NB4 (cell line): ENCODE measurements at places on chromosomes 6 and 20.

DNA sequence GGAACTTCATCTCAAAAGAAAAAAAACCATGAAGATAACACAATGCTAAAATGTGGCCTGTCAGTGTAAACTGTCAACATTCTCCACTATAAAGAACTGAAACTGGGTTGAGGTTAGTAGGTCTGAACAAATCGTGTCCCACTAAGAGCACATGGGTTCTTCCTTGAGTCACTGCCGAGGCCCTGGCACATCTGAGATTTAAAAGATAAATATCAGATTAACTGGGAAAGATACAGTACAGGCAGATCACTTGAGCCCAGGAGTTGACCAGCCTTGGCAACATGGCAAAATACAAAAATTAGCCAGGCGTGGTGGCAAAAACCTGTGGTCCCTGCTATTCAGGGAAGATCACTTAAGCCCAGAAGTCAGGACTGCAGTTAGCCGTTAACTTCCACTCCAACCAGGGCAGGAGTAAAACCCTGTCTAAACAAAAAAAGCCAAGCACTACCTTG, 5.6 kb downstream of the EEF1A1 start:
- DNase-seq, result peak; percentile 55

- DNase-seq, result no peak
Observed at GRCh38 chr20:42435230-42435629, 754.5 kb downstream of the PTPRT start.

DNA sequence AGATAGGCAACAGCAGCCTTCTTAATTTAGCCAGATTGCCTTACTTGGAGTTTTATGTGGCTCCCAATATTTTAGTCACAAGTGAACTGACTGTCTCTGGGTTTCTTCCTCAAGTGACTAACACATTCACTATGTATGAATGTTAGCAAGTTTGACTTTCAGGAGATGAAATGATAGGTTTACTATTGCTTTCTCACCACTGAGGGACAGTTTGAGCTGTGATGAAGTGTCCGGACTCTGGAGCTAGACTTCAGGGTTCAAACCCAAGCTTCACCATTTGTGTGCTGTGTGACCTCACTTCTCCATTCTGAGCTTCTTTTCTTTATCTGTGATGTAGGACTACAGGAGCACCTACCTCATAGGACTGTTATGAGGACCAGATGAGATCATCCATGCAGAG, 8.2 kb downstream of the DHX35 start:
- no peak for DNase-seq

DNA sequence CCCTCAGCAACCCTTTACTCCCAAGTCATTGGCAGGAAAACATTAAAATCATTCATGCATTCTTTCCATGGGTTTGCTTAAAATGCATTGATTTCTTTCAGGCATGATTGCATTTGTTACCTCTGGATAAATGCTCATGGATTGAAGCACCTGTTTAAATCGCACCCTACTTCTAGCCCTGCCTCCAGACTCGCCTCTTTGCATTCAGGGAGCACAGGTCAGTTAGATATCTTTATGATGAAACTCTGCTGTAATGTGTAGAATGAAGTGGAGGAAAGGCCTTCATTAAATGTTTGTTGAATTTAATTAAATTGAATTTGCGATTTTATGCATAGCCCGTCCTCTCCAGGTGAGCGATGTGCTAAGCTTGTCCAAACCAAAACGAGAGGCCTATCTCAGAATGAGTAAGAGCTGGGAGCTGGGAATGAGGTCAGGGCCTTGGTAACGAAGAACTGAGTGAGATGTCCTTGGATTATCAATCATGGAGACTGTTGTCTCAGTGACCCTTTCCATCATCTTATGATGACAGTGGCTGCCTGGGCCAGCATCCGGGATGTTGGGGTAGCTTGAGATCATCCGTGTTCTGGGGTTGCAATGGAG, 210.1 kb downstream of the SYNDIG1 start:
- DNase-seq, result no peak

DNA sequence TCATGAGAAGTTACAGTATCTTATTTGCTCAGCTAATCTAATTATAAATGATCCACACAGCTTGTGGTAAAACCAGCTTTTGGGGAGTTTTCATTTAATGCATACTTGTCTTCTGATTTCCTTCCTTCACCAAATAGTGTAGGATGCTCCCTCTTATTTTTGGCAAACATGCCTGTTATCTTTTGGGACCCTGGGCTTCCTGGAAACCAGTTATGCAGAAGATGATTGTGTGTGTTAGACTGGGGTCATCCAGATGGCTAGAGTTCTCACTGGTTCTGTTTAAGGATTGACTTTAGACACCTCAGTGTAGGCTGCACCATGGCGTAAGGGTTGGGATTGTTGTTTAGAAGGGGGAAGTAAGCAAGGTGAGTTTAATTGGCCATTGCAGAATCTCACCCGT, 61.3 kb downstream of the PTPN1 start:
- no peak for DNase-seq

GRCh38 chr6:133501675-133502270, 260.6 kb downstream of the EYA4 start:
- no peak for DNase-seq

GRCh38 chr20:46253391-46253790, 54.9 kb downstream of the CDH22 start:
- DNase-seq, result peak; percentile 34

DNA sequence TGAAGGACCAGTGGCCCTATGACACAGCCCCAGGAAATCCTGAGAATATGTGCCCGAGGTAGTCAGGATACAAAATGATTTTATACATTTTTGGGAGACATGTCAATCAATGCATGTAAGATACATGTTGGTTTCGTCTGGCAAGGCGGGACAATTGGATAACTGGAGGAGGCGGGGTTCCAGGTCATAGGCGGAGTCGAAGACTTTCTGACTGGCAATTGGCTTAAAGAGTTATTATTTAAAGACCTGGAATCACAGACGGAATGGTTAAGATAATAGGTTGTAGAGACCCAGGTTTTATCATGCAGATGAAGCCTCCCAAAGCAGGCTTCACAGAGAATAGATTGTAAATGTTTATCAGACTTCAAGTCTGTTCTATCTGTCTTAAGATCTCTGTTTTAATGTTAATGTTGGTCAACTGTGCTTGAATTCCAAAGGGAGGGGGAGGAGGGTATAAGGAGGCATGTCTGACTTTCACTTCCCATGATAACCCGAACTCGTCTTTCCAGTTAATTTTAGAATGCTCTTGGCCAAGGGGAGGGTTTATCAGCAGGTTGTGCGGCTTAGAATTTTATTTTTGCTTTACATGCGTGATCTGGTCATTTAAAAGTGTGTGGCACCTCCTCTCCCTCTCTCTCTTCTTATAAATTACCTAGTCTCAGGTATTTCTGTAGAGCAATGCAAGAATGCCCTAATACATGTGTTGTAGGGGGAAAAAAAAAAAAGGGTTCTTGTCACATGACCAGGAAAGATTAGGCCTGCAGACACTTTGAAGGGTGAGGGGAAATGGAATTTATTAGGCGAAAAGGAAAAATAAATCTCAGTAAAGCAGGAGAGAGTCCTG, 230.7 kb downstream of the NFATC2 start:
- DNase-seq, result no peak

GRCh38 chr6:148653138-148653776, 93.6 kb upstream of the UST start:
- DNase-seq, result peak; percentile 15

DNA sequence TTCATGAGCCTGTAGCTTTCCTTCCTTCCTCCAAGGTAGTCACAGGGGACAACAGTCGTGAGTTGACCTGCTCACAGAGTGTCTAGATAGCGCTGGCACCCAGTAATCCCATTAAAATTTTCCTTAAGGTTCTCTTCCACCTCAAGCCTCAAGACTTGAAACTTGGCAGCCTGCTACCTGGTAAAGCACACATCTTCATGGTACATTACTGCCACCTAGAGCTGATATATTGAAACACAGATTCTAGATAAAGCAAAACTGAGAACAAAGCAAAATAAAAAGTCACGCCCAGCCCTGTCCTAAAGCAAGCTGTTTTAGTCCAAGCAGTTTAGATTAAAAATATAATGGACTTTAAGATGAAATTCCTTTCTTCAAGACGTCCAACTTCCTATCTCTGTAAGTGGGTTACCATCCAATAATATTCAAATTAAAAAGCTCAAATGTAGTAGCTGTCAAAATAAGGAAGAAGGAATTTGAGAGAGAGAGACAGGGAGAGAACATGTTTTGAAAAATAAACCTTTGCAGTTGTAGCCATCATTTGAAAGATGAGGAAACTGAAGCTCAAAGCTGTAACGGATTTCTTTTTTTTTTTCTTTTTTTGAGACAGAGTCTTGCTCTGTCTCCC, 50.7 kb upstream of the CD83 start:
- peak; percentile 74 for DNase-seq

GRCh38 chr6:140202964-140203515, 828.6 kb upstream of the CITED2 start:
- DNase-seq, result no peak

DNA sequence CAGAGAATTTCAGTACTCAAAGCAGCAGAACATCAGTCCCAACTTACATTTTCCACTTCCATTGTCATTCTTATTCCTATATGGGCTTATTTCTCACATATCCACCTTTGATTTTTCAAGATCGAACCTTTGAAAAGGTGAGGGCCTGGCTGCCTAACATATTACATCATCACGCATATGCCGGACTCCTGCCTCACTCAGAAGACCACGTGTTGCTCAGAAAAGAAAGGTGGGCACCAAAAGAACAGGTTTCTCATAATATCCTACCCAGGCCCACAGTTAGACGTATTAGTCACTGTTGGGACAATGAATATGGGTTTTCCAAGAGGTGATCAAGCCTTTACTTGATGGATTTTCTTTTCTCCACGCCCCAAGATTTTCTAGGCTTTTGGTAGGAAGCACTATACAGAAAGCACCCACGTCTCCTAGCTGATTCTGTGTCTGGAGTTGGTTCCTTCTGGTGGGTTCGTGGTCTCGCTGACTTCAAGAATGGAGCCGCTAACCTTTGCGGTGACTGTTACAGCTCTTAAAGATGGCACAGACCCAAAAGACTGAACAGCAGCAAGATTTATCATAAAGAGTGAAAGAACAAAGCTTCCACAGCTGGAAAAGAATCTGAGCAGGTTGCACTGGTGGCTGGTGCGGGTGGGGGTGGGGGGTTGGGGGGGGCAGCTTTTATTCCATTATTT, 168.9 kb downstream of the ATXN1 start:
- DNase-seq, result no peak

GRCh38 chr6:35367646-35368037, 25.3 kb downstream of the PPARD start:
- no peak for DNase-seq

DNA sequence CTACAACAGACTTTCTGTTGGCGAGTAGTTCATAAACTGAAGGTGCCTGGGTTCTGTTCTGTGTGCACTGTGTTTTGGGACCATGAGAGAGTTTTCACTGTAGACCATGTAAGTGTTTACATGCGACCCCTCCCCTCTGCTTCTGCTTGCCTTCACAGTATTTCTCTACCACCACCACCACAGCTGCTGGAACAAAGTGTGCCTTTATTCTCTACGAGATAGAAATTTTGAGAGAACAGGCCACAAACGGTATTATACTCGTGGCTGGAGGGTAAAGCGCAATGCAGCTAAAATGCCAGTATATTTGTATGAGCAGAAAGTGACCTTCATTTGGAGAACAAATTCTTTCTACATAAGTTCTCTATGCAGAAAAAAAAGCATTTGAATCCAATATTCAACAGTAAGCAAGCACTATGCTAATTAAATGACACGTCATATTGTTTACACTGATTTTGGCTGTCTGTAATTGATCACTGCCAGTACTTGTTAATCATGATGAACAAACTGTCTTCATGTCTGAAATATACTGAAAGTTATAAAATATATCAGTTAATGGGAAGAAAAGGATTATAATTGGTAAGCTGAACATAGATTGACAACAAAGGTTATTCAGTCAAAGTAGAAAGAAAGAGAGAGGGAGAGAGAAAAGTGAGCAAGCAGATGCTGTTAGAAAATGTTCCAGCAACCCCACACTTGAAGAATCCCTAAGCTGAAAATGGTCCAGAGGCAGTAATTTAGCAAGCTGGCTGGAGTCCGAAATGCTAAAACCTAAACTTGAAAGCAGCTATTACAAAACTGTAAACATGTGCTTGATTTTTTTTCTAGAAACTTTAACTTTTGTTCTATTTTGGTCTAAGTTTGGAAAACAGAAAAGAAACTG, 8.8 kb downstream of the CLDN20 start:
- no peak for DNase-seq

DNA sequence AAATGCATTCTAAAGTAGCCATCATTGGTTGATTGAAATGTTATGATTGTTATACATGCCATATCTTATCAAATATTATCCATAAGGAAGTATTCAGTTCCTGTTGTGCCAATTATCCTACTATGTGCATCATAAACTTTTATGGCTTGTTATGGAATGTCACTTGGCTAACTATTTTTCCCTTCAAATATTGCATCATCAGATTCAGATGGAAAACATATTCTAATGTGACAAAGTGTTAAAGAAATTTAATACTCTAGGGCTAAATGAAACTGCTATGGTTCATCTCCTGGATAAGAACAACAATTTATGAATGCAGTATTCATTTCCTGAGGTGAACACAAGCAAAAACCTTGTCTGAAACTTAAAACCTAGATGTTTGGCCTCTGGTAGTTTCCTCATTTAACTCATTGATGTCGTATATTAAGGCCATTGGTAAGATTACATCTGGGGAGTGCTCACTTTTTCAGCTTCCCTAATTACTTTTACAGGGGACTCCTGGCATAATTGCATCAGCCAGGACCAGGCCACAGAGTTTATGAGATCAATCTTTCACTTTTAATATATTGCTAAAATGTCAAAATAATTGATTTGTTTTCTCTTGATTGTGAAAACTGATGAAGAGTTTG, 134.9 kb upstream of the CEP162 start:
- DNase-seq, result no peak

- DNase-seq, result no peak
Observed at GRCh38 chr20:16462711-16463110, 110.5 kb downstream of the KIF16B start.

DNA sequence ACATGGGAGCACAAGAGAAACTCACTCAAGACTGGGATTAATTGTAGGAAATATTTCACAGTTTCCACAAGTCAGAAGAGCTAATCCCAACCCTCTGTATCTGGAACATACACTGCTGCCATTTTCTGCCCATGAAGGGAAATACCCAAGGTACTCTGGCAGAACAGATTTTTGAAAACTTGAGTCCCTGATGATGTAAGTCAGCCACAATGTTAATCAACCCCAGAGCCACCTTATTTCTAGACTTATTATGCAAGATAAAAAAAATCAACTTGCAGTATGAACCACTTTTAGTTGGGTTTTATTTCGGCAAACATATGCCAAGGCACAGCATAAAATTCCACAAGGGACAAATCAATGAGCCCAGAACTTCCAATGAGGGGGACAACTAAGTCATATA, 141.5 kb downstream of the LY86 start:
- no peak for DNase-seq

- DNase-seq, result no peak
Observed at GRCh38 chr6:43091436-43091991, 15.4 kb downstream of the PTK7 start.
